ENCODE measurements at places on chromosomes 5 and 9.

DNA sequence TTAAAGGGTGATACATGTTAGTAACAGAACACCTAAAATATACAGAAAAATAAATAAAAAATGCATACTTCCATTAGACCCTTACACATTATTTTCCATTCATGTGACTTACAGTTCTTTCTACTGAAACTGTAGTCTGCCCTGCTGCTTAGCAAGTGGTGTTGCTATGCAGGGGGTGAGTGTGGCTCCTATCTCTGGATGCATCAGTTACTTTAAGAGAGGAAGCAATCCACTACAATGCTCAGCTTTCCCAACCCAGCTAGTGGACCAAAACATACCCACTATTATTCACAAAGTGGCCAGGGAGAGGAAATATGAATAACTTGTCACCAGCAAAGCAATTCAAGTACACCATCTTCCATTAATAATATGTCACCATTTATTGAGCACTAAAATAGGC lies 121.8 kb downstream of the DOCK2 start:
- DNase-seq: no peak

DNA sequence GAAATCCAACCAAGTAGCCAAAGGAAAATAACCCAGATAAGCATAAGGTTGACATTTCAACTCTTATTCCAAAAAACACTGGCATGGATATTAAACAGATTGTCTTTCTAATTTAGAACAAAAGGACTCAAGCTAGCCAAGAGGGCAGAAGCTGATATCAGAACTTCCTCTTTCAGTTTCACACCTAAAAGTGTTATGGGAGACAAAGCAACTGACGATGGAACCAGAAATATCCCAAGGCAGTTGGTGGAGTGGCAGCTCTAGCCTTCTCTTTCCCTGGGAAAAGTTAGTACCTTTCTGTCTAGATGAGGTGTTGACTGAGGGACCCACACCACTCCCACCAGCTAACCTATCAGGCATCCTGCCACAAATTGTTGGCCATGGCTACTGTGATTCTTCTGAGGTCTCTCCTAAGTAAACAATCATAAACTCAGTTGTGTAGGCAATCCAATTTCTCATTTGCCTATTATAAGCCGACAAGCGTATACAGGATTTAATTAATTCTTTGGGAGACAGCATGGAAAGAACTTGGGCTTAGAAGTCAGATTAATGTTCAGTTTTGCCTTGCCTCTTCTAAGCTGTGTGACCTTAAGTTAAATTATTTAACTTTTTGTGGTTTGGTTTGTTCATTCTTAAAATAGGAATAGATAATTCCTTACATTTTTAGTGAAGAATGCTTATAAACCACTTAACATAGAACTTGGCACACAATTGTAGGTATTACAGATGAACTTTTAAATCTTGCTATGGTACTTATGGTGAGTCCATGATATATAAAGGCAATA lies 110.9 kb upstream of the ADAMTSL1 start:
- DNase-seq: no peak

- DNase-seq: no peak
Observed at GRCh38 chr5:107672211-107673038, 1.7 kb upstream of the EFNA5 start.

GRCh38 chr9:128343855-128344254 lies 3.5 kb downstream of the SLC27A4 start:
- DNase-seq: no peak

DNA sequence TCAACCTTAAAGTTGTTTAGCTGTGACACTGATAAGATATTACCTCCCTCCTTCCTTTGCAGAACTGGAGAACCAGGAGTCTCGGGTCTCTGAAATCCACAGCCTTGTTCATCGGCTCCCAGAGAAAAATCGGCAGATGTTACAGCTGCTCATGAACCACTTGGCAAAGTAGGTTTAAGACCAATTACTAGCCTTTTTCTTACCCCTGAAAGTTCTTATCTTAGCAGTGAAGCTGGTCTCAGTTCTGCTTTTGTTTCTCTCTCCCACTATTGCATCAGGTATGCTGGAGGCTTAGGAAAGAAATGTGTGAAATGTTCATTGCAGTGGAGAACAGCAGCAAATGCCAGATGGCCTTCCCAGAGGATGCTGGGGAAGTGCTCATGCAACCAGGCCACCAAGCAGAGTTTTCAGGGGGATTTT lies 287.4 kb downstream of the ARHGAP26 start:
- no peak for DNase-seq

GRCh38 chr9:136411378-136411777 lies 920 bp downstream of the PMPCA start:
- DNase-seq: no peak

DNA sequence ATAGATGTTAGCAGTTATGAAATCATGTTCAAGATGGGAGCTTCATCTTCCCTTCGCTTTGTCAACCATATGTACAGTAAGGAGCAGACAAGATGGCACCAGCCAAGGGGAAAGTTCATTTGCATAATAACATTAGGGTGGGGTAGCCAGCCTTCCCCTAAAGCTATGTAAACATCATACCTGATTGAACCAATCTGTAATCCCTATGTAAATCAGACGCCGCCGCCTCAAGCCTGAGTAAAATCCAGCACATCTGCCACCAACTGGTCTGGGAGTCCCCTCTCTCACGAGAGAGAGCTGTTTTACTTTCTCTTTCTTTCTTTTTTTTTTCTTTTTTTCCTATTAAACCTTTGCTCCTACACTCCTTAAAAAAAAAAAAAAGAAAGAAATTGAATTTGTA lies 30.8 kb upstream of the REEP2 start:
- DNase-seq: no peak

- peak; percentile 5 for DNase-seq
Observed at GRCh38 chr9:34957492-34958410, at the start of gene PHF24. Gene PHF24 (plus strand): TSS chr9:34958285. CDS start chr9:34971299, 13,014 bp downstream.

DNA sequence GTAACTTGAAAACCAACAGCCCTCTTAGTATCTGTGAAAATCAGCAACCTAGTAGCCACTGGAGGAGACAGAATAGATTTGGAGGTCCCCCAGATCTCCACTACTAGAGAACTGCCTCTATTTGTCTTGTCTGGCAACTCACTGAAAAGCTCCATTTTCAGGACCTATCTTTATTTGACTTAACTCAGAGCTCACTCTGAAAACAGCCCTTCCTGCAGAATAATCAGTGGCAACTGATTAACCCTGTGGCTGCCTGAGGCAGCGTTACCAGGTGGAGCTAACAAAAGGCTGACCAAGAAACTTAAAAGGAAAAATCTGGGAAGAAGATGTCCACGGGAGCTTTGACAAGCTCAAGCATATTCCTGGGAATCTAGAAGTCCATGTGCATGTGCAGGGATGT lies 10.5 kb upstream of the IL13 start:
- DNase-seq: no peak

DNA sequence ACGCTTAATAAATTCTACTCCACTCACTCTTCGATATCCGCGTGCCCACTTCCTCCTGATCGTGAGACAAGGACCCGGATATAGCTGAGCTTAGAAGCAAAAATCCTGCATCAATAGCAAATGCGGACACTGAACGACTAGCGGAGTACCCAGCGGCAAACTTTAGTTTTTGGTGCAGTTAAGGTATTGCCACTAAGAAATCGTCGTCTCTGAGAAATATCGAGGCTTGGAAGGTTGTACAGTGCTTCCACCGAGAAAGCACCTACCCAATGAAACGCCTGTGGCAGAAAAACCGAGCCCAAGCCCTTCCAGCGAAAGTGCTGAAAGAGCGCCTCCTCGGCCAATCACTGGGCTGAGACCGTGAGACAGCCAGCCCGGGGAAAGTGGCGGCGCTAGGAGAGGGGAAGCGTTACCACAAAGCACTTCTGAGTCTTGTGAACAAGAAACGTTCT lies 32.2 kb downstream of the ANXA2R start:
- peak; percentile 73 for DNase-seq

- DNase-seq: no peak
Observed at GRCh38 chr9:128409978-128410377, 10.7 kb upstream of the CERCAM start.

GRCh38 chr9:101848485-101848919 lies 110.1 kb upstream of the GRIN3A start:
- no peak for DNase-seq

DNA sequence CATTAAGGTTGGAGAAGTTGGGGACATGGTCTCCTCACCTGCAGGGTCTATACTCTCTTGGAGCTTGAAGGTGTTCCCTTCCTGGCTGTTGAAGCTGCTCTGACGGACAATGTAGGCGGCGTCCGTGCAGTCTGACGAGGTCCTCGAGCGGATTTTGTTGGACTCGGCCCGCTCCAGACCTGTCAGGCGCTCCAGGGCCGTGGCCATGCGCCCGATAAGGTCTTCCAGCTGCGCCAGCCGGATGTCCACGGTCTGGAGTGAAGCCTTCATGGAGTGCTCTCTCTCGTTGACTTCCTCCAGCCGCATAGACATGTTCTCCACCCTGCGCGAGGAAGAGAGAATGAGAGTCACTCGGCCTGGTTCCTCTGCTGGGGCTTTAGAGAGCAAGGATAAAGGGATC lies 122.6 kb upstream of the KLF9 start:
- no peak for DNase-seq

- no peak for DNase-seq
Observed at GRCh38 chr5:43152946-43153345, 32.2 kb downstream of the ZNF131 start.

DNA sequence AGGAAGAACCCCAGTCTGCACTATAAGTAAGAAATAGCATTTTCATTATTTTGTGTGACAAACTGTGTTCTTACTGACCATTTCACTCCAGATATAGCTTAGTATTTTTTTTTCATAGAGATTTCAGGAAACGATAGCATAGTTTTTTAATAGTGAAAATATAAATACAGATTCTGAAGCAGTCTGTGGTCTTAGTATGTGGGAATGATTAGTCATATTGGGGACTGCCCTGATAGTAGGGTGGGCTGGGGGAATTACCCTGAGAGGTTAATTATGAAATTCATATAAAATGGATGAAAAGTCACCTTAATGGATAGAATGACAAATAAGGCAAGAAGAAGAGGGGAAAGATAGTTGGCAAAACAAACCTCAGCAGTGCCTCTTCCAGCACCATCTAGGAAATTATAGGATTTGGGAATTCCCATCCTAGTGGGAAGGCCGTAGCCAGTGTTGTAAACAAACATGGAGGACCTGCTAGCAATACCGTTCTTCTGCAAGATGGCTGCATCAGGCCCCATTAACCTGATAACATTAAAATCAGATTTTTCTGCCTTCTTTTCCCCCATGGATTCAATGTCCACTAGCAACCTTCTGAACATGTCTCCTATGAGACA lies 23.7 kb upstream of the NR3C1 start:
- DNase-seq: no peak

DNA sequence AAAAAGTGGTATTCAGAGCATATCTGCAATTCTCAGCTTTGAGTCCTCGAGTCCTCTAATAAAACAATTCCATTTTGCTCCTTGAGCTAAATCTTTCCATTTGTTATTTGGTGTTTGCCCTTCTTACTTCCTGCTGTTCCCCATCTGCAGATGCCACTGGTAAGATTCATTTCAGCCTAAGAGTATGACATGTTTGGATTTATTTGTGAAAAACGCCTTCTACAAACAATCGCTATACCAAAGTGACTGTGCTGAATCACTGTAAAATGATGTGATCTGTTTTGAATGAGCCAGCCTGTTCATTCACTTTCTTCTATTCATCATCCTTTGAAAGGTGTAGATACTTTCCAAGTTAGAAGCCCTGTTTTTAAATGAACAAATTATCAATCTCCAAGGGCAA lies 27.7 kb downstream of the KCTD16 start:
- DNase-seq: no peak

DNA sequence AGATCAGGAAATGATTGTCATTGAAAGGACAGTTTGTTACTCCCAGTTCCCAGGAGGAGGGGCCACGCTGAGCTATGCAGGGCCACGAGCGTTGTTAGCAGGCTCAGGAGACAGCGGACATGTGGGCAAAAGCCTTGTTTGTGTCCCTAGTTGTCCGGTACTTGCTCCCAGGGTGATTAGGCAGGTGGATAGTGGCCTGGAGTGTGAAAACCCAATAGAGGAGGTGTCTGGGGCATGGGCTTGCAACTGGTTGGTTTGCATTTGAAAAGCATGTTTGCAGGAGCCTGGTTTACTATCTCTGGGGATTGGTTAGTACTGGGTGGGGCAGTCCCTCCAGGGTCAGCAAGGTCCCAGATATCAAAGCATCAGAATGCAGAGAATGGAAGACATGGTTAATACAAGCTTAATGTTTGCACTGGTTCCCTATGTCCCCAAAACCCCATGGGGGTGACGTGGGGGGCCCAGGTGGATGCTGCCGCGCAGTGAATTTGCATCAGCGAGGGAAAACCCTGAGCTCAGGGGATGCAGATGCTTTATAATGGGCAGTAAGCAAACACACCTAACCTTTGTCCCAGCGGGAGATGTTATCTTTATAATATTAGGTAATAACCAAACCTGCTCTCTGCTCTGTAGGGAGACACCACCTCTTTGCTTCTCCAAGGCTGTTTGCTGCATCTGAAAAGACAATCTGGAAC lies 39.7 kb downstream of the ROPN1L start:
- DNase-seq: no peak

DNA sequence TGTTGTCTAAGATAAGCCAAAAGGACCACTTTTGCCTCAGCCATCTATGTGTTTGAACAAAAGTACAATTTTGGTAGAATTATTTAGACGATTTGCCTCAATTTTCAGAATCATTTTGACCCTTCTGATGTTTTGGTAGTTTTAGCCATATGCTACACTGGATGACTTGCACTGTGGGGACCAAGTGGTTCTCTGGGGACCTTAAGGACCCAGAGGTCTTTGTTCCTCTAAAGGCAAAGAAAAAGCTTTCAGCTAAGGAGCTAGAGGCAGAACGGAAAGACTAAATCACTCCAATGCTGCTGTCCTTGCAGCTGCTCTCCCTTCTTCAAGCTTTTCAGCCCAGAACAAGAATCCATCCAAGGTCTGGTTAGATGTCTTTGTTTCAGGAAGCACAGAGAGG lies 51.0 kb upstream of the APC start:
- no peak for DNase-seq

- no peak for DNase-seq
Observed at GRCh38 chr5:72622170-72622760, 115.1 kb upstream of the ZNF366 start.
